ENCODE measurements at places on chromosomes 5 and 9.

DNA sequence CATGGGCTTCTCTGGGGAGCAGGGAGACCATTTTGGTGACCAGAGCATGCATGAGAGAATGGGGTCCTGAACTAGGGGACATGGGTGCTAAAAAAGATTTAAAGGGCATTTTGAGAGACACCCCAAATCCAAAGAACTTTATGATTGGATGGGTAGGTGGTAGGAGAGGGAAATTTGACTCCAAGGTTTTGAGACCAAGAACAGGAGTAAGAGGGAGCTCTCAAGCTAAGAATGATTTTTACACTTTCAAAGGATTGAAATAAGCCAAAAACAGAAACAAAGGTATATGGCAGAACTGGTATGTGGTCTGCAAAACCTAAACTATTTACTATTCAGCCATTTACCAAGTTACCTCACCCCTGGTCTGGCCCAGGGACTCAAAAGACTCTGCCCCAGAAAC, 318.2 kb upstream of the CLINT1 start:
- no peak for DNase-seq

DNA sequence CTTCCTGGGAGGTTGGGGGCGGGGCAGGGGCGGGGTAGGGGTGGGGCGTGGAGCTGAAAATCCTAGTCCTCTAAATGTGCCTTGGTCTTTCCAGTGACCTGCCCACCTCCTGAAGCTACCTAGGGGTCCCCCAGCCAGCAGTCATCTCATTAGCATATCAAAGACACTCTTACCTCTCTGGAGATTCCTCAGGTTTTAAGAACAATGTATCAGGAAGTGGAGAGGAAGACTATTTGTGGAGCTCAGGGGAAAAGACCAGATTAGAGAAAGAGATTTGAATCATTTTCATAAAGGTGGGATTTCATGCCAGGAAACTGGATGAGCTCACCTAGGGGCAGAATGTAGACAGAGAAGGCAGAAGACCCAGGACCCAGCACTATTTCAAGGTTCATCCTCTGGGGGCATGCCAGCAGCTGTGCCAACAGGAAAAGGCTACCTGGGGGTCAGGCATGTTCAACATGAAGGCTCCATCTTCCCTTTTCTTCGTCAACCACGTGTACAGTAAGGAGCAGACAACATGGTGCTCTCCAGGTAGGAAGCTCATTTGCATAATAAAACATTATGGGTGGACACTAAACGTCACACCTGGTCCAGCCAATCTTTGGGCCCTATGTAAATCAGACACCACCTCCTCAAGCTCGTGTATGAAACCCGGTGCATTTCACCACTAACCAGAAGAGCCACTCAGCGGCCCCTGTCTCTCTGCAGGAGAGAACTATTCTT, 6.9 kb downstream of the GMCL2 start:
- DNase-seq: no peak

DNA sequence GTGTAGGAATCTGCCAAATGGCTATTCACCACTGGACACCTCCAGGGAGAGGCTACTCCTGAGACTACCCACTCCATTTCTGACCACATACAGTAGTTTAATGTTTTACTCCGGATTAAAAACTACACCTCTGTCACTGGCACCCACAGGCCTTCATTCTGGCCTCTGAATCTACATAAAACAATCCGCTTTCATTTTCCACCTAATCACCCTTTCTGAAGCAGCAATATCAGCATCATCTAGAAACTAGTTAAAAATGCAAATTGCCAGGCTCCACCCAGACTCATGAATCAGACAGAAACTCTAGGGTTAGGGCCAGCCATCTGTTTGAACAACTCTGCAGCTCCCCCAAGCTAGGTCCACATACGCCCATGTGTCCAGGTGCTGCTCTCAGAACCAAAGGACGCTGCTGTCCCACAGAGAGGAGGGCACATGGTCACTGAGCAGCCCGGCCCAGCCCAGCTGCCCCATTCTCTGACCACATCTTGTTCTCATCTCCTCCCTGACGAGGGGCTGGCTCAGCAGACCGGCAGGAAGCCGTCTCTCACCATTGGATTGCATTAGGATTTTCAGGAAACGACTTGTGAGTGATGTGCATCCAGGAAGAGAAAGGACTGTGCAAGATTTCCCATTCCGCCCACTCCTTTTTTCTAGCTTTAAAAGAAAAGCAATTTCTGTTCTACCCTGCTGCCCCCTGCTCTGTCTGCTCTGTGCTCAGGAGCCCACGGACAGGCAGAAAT, 34.7 kb downstream of the ADAM19 start:
- DNase-seq: no peak

DNA sequence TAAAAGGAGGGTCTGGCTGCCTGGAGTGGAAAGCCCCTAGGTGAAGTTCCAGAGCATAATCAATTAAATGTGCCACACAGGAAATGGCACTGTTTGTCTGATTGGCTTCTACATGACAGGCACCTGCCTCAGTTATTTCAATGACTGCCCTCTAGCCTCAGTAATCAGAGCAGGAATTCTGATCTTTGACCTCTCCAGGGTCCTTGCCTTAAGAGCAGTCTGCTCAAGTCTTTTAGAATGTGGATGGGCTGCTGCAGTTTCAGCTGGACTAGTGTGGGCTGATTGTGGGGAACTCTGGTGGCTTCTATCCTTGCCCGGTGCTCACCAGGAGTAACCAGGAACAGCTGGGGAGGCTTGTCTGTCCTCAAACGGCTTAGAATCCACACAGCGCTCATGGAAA, 98.9 kb downstream of the LIX1 start:
- no peak for DNase-seq

GRCh38 chr5:149603210-149603609, 21.9 kb downstream of the ARHGEF37 start:
- DNase-seq: no peak

- no peak for DNase-seq
Measured at GRCh38 chr5:126633552-126633951, 32.8 kb downstream of the PHAX start.

DNA sequence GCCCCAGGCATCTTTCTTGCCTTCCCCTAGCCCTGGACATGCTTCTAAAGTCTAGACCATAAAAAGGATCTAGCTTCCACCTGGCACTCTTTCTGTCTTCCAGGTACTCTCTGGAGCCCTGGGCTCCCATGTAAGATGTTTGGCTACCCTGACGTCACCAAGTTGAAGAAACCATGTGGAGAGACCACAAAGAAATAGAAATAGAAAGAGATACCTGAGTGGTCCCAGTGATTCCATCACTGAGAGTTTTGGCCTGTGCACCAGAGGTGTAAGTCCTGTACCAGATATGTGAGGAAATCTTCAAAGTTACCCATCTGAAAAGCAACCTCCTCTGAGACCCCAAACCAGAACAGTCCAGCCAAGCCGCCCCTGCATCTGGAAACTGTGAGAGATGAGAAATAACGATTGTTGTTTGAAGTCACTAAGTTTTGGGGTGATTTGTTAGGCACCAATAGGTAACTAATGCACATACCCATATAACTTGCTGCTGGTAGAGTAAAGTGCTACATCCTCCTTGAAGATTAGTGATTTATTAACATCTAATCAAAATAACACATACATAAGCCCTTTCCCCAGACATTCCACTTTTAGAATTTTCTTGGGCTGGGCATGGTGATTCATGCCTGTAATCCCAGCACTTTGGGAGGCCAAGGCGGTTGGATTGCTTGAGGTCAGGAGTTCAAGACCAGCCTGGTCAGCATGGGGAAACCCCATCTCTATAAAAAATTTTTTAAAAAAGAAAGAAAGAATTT, 85.7 kb upstream of the LHFPL2 start:
- DNase-seq: no peak

DNA sequence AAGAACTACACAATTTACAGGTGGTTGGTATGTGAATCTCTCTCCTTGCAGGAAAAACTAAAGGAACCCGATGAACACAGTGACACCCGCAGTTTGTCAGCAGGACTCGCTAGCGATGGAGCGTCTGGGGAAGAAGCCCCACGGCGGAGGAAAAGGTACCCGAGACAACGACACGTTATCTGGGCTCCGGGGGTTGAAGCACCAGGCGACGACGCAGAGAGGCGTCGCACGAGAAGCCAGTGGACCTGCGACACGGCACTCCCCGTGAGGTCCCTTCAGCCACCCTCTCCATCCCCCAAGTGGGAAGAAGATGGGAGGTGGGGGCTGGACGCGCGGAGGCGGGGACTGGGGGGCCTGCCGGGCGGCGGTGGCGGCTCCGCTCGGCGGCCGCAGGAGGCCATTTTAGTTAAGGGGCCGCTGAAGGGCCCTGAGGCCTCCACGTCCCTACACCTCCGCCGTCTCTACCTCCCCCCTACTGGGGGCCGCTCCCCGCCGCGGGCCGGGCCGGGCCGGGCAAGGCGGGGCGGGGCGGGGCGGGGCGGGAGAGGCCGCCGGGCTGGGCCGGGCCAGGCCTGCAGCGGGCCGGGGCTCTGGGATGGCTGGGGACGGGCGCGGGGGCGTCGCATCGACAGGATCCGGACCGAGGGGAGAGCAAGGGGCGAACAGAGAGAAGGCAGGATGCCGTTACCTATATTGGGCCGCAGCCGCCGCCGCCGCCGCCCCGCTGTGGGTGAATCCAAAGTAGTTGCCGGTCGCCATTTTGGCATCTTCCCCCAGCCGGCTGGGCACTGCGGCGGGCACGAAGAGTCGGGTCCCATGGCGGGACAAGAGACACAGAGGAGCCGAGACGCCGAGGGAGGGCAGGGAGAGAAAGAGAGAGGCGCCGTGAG, 754 bp downstream of the ZFR start:
- DNase-seq: no peak

GRCh38 chr9:93891549-93892310, 63.4 kb downstream of the BARX1 start:
- no peak for DNase-seq

DNA sequence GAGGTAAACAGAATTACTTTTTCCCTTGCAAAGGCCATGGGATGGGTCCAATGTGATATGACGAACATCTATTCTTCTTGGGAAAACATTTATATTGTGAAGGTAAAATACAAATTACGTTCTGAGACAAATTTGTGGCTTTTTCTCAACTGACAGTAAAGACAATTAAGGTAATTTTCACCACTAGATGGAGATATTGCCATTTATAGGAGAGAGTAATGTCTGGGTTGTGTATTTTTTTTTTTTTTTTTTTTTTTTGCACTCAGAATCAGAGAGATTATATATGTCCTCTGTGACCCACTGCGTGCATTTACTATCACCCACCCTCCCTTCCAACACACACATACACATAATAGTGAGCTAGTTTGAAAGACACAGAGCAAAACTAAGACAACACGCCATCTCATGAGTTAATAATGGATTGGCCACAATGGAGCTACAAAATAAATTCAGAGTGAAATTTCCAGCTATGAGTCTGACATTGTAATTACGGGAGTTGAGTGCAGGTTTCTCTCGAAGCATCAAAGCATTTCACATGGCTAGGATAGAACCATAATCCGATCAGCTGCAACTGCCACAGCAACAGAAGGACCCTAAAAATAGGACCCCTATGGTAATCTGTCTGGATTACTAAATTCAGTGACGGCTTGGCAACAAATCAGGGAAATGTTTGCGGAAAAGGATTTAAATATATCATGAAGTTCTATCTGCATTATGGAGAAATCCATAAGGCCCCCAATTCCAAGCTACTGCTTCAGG, 49.2 kb downstream of the ANXA1 start:
- no peak for DNase-seq

DNA sequence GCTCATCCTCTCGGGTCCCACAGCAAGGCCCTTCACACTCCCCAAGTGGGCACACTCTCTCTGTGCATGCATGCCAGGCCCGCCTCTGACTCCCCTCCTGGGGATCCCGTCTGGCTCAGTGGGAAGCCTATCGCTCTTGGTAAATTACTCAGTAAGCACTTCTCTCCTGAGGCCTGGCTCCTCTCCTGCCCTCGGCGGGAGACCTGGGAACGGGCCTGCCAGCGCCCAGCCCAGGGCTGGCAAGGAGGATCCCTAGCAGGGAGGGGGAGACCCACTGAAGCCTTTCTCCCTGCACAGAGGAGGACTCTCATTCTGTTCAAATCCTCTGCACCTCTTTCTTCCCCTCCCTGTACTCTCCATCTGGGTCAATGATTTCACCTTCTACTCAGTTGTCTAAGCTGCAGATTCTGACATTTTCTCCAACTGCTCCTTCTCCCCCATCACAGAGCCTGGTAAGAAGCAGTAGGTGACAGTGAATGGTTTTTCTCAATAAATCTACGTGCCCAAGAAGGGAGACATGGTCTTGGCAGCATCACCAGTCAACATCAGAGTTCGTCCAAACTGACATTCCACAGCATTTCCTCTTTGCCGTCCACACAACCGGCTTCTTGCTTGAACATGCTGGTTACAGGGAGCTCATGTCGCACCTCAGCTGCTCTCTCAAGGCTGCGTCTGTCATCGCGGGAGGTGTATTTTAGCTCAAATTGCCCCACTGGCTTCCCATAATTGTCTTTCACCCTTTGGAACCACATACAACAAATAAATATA, 81.9 kb downstream of the GPR21 start:
- no peak for DNase-seq

DNA sequence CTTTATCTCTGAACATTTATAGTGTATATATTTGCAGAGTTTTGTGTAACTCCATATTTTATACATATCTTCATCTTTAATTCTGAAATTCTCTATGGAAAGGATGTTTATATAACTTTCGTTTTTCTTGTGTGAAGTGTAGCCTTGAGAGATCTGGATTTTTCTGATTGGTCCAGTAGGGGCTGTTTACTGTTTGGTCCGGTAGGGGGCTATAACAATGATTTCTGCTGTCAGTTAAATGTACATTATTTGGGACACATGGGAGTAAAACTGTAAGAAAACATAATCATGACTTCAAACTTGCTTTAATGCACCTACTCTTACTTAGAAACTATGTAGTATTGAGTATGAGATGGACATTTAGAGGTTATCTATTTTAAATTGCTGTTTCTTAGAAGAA, 527.1 kb upstream of the ARRDC3 start:
- no peak for DNase-seq

DNA sequence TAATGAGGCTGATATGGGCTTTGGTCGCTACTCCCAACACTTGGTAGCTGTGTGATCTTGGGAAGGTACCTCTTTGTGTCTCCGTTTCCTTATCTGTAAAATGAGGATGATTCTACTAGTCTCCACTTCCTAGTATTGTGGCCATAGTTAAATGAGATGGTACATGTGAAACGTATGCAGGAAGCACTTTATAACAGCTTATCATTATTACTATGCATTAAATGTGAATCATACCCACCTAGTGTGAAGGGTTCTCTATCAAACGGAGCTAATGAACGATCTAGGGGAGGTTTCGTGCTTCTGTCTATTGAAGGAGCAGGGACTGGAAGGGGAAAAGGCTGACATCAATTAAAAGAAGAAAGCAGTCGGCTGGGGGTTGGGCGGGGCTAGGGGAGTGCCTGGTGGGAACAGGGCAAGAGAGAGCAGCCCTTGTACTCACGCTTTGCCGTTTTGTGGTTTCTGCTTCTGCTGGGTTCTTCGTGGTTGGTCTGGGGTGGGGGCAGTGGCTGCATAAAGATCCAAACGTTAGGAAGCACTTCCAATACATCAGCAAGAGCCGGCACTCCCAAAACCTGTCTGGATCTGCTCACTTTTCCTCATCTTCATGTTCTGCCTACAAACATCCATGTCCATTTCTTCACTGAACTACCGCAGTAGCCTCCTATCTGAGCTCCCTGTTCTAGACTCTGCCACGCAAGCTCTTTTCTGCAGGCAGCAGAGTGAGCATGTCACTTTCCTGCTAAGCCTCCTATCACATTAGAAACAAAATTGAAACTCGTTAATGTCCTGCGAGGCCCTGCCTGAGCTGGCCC, 30.8 kb downstream of the LCP2 start:
- no peak for DNase-seq
